ENCODE measurements at places on chromosomes 7 and 10.
A peak's percentile ranks its signal among the peaks of the same experiment; 100 is the strongest.

DNA sequence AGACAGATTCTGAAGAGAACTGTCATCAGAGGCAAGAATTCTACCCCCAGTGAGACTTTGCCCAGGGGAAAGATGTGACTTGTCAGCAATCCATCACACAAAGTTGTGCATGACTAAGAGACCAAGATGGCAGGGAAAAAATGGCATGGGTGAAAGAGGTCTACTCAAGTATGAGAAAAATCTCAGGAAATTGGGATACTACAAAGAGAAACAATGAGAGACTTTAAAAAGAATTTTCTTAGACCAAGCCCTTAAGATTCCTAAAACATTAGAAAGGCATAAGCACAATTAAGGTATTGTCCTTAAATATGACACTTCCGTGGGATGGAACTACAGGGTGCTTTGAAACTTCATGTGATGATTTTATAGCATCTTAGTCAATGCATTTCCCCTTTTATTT is 45.6 kb upstream of the PDE1C start:
- DNase-seq, result no peak

GRCh38 chr7:125253452-125254190 is 324.0 kb upstream of the POT1 start:
- peak; percentile 3 for DNase-seq

GRCh38 chr7:41439515-41439879 is 263.4 kb downstream of the INHBA start:
- no peak for DNase-seq

GRCh38 chr10:5949009-5949759 is 28.2 kb downstream of the IL15RA start:
- no peak for DNase-seq

GRCh38 chr10:132482090-132482800 is 55.3 kb upstream of the INPP5A start:
- no peak for DNase-seq

DNA sequence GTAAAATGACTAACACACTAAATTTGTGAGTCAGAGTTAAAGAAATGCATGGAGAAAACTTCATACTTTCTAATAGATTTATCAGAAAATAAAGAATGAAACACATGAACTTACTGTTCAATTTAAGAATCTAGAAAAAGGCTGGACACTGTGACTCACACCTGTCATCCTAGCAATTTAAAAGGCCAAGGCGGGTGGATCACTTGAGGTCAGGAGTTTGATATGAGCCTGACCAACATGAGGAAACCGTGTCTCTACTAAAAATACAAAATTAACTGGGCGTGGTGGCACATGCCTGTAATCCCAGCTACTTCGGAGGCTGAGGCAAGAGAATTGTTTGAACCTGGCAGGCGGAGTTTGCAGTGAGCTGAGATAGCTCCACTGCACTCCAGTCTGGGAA is 1106.2 kb upstream of the LRRN3 start:
- DNase-seq, result no peak

- DNase-seq, result no peak
These were observed 228.5 kb upstream of the CACNA2D1 start for GRCh38 chr7:82672078-82672477.

DNA sequence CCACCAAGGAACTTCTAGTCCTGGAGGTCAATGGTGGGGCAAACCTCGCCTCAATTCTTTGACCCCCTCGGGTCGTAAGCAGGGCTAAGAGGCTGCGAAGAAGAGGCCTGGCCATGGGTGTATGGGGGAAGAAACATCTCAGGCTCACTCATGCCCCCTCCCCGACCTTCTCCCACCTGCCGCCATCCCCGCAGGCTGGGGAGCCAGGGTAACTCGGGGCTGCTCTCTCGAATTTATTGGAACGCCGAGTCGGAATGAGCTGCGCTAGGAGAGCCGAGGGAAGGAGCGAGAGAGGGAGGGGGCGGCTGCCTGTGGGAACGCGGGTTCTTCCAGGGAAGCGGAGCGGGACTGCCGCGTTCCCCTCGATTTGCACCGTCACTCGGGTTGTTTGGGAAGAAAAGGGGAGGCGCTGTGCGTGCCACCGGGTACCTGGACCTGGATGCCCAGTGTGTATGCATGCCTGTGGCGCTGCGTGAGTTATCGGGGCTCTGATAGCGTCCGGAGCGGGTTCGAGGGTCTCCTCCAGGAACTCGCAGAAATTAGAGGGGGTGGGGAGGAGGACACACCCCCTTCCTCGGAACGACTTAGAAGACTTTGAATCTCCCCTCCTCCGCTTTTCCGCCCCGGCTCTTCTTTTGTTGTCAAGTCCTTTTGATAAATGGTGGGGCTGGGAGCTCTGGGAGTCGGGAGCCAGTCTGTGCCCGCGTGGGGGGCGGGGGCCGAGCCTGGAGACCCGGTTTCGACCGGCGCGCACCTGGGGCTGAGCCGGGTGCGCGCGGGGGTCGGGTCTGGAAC is 1.8 kb upstream of the ZNF503 start:
- DNase-seq, result peak; percentile 64

GRCh38 chr7:95180-95862 is 97.0 kb upstream of the FAM20C start:
- DNase-seq, result no peak

DNA sequence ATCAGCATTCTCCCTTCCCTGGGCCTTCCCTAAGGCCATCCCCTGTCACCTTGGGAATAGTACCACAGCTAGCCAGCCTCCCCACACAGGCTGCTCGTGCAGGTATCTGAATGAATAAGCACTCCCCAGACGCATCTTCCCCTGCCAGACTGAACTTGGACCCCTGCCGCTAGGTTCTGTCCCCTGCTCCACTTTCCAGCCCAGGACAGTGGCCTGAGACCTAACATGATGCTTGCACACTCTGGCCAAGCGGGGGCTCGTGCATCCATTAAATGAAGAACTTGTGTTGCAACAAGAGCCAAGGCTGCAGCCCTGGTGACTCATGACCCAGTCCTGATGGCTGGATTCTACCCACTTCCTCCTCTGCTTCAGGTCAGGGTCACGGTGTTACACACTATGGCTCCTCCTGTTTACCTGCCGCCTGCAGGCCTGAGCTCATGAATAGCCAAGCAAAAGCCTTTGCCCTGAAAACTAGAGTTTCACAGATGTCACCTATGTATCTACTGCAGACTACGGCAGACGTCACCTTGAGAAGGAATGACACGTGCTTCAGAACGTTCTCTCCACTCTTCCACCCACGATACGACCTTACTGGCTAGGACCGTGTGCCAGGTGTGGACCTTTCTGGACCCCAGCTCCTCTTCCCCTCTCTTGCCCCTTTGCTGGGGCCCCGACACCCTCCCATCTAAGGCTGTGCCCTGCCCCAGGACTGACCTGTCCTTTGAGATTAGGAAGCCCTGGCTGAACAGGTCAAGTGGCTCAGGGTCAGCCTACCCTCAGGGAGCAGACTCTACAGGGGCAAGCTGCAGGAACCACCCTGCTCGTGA is 6.5 kb downstream of the ASB13 start:
- DNase-seq, result no peak

- DNase-seq, result no peak
These were observed 204.6 kb upstream of the PLXNA4 start for GRCh38 chr7:132780822-132781221.

DNA sequence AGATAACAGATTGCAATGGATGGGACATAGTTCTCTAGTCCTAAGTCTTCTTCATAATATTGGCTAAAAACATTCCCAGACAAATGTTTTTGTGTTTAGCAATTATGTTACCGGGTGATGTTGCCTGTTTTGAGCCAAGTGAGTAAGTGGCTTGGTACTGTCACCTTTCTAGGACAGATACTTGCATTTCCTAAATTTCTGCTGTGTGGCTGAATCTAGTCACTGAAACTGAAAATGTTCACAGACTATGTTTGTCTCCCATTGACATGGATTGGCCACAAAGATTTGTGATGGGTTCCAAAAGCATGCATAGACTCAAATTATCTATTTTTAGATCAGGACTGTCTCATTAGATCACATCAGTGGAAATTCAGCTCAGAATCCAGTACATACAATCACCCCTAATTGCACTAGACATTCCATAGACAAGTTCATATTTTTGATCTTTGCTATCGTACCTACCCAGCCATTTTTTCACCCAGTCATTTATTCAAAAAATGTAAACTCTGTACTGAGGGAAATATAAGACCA is 1222.1 kb upstream of the AUTS2 start:
- DNase-seq, result no peak

DNA sequence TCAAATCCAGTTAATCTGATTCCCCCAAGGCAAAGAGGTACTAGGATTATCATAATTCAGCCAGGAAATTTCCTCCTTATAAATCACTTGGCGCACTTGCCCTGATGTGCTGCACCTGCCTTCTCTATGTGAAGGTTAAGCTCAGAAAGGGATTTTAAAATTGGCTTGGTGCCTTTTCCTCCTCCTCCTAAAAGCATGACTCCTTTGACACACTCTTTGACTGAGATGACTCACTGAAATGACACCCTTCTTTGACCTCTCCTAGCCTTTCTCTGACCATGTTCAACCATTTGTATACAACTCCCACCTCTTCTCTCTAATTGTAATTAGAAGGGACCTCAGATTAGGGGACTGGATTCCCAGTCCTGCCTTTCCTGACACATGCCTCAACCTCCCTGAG is 46.5 kb downstream of the ABLIM1 start:
- DNase-seq, result peak; percentile 40

DNA sequence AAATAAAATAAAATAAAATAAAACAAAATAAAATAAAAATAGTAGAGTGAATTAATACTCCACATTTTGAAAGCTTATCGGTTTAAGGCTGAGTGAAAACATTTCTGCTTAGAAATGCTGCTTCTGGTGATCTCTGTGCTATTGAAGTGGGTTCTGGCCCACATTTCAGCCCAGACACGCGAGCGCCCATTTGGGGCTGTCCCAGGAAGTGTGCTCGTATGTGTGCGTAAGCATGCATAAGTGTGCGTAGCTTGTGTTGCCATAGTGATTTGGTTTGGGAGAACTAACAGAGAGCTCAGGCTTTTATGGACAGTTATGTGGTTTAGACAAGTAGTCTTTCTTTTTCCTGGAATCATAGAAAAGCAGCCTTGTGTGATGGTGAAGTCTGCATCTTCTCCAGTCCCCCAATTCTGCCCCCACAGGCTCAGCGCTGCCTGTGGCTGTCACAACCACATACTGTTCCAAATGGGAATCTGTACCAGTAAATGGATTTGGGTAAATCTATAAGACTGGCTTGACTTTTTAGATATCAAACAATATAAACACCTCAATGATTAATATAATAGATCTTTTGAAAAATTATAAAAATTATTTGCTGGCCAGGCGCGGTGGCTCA is 29.8 kb upstream of the PURB start:
- no peak for DNase-seq

DNA sequence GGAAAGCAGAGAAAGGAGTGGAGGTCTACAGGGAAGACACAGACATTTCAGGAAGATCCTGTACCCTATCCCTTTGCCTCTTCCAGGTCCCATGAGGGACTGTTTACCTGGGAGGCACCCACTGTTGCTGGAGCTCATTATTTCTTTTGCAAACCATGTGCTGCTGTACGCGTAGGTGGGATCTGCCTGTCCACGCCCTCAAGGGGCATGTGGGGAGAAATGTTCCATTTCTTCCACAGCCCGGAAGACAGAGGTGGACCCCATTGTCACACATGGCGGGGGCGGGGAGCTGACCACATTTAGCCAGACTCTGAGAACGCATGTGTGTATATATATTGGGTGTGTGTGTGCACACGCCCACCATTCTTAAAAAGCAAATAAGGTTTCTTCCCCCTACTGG is 2.0 kb downstream of the PLXNA4 start:
- no peak for DNase-seq

- no peak for DNase-seq
These were observed 1.4 kb upstream of the TSPAN15 start for GRCh38 chr10:69449841-69450240.

DNA sequence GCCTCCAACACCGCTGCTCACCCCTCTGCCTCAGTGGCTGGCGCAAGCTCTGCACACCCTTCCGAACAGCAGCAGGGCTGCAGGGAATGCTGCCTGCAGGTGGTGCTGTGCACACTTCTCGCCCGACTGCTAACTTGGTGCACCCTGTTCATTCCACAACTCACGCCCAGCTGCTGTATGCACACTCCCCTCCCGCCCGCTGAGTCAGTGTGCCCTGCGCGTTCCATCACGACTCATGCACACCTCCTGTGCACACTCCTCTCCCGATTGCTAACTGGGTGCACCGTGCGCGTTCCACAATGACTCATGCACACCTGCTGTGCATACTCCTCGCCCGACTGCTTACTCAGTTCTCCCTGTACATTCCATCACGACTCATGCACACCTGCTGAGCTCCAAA is 21.5 kb downstream of the ADARB2 start:
- no peak for DNase-seq

DNA sequence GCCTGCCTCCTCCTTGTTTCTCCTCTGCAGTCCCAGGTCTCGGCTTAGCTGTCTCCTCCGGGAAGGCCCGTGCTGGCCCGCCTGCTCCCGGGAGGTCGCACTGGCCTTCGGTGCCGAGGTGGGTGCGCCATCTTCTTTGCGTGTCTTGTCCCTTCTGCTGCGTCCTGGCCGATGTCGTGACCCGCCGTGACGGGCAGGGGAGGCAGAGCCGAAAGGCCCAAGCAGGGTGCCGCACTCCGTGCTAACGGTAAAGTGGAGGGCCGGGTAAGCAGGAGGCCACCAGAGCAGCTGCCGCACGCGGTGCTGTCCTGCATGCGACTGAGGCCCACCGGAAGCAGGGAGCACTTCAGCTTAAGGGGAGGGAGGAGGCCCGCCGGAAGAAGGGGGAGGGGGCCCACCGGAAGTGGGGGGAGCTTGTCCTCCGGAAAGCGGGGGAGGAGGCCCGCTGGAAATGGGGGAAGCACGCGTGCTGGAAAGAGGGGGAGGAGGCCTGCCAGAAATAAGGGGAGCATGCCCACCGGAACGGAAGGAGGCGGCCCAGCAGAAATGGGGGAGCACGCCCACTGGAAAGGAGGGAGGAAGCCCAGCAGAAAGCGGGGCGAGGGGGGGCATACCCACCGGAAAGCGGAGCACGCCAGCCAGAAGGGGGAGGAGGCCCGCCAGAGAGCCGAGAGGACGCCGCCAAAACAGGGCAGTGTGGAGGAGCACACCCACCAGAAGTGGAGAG is 71.4 kb downstream of the PROSER2 start:
- DNase-seq, result no peak

DNA sequence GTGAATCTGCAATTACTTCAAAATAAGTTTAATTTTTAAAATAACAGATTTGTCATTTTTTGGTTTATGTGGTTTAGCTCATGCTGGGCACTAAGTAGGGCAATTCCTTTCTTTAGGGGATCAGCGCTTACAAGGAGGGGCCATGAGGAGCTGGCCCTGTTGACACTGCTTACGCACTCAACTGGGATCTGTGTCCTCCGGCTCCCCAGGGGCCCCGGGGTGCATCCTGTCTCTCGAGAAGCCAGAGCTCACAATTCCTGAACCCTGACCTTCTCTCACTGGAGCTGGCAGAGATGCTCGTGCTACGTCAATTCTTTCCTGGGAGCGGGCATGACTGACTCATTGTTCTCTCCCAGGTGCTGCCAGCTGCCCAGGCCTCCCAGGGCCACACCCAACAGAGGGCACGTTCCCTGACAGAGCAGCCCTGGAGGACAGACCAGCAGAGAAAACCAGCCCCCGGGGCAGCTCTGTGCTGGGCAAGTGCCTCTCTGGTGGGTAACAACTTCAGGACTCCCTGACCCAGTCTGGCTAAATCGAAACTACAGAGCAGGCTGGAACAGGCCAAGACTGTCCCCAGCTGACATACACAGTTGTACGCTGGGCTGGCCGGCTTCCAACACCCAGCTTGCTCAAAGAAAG is 36.8 kb downstream of the CTBP2 start:
- DNase-seq, result peak; percentile 21

GRCh38 chr10:77518241-77518909 is 119.2 kb downstream of the KCNMA1 start:
- DNase-seq, result no peak

Data from NCI-H1417 (cell line).